ENCODE measurements at places on chromosomes 4 and X. TPM values are rescaled to one million over a fixed set of nuclear protein-coding genes. Genes with fewer than 3 reads are reported as not detected.

PNMA6F gene
- not detected for total RNA-seq

HDX gene
- 2.0 TPM for total RNA-seq

ADAMTS3 gene
- total RNA-seq, result 0.60 TPM

TMEM47 gene
- 36.6 TPM for total RNA-seq

CFAP99 gene
- not detected for total RNA-seq

ZNF141 gene
- 8.2 TPM for total RNA-seq

PF4V1 gene
- total RNA-seq, result not detected

DNA sequence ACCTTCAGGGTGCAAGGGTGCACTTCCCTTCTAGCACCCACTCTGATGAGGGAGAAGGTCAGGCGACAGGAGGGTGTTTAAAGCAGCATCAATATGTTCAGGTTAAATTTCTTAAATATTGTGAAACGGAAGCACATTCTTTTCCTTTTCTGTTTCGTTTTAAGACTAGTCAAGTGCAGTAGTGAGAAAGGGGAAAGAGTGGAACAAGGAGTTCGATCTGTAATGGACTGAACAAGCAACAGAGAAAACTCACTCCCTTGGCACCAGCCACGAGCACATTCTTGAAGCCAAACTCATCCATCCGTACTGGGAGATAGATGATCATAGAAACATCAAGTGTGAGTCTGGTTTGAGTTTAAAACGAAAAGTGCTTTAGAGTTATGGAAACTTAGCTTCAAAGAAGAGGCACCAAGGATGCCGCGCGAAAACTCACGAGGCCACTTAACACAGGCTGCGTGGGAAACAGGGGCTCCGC, 815 bp downstream of the FAM53A start:
- H3K27me3 ChIP-seq, result no peaks in the 10 kb centered on the region
- peak overlapping the region; percentile 77 for H3K4me3 ChIP-seq
- peaks cover 14% of the 10 kb centered on the region for H3K4me1 ChIP-seq
- no peak for DNase-seq
- no peaks in the 10 kb centered on the region for H3K36me3 ChIP-seq
- peak overlapping the region; percentile 67 for H3K27ac ChIP-seq

- no peaks in the 10 kb centered on the region for H3K36me3 ChIP-seq
- DNase-seq, result no peak
- H3K27me3 ChIP-seq, result no peaks in the 10 kb centered on the region
- no peak overlapping the region for H3K4me3 ChIP-seq
- peaks cover 46% of the 10 kb centered on the region for H3K4me1 ChIP-seq
- H3K27ac ChIP-seq, result no peak overlapping the region
Measured at GRCh38 chrX:13732246-13733067, 2.0 kb downstream of the TRAPPC2 start.

GRCh38 chrX:49171752-49172279, at the start of gene PLP2:
Gene PLP2, plus strand, starts transcription at chrX:49171898. Its CDS starts 103 bp downstream, at chrX:49172001.
- H3K27me3 ChIP-seq, result no peaks in the 10 kb centered on the region
- H3K4me1 ChIP-seq, result peaks cover 17% of the 10 kb centered on the region
- peak within 1 kb of the TSS; percentile 75 for H3K4me3 ChIP-seq

- H3K4me1 ChIP-seq, result no peaks in the 10 kb centered on the region
- H3K4me3 ChIP-seq, result no peak overlapping the region
- H3K36me3 ChIP-seq, result no peaks in the 10 kb centered on the region
- no peak for DNase-seq
Measured at GRCh38 chrX:115989686-115990085, 180.9 kb upstream of the AGTR2 start.

- H3K4me1 ChIP-seq, result peaks cover 13% of the 10 kb centered on the region
- H3K4me3 ChIP-seq, result no peak overlapping the region
- no peak overlapping the region for H3K27ac ChIP-seq
- no peaks in the 10 kb centered on the region for H3K36me3 ChIP-seq
- no peaks in the 10 kb centered on the region for H3K27me3 ChIP-seq
Measured at GRCh38 chr4:85531560-85532341, 56.8 kb downstream of the ARHGAP24 start.

GRCh38 chrX:40054793-40055192, 43.0 kb downstream of the BCOR start:
- H3K4me3 ChIP-seq, result no peak overlapping the region
- no peaks in the 10 kb centered on the region for H3K27me3 ChIP-seq
- DNase-seq, result no peak
- no peak overlapping the region for H3K27ac ChIP-seq
- no peaks in the 10 kb centered on the region for H3K4me1 ChIP-seq

GRCh38 chrX:149472625-149473024, 32.5 kb downstream of the IDS start:
- no peak overlapping the region for H3K27ac ChIP-seq
- H3K27me3 ChIP-seq, result no peaks in the 10 kb centered on the region
- no peaks in the 10 kb centered on the region for H3K4me1 ChIP-seq
- DNase-seq, result no peak
- no peak overlapping the region for H3K4me3 ChIP-seq

GRCh38 chrX:136094962-136095361, 52.4 kb upstream of the FHL1 start:
- no peaks in the 10 kb centered on the region for H3K36me3 ChIP-seq
- H3K4me3 ChIP-seq, result no peak overlapping the region
- no peak for DNase-seq
- H3K27ac ChIP-seq, result no peak overlapping the region

DNA sequence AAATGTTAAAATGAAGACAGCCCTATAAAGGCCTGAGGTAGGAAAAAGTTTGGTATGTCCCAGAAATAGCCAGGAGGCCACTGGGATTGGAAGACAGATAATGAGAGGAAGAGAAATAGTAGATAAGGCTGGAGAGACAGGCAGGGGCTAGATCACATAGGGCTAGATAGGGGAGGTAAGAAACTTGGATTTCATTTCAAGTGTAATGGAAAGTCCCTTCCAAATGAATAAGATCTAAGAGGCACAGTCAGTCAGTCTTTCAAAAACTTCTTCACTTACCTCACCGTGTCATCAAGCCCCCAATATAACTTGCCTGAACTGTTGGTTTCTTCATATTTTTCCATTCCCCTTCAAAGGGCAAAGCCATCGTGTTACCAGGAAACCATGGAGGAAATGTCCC, 121.8 kb downstream of the SPCS3 start:
- H3K4me3 ChIP-seq, result no peak overlapping the region
- H3K27ac ChIP-seq, result no peak overlapping the region
- no peak for DNase-seq
- H3K36me3 ChIP-seq, result no peaks in the 10 kb centered on the region
- no peaks in the 10 kb centered on the region for H3K27me3 ChIP-seq

GRCh38 chr4:526189-526909, 27.3 kb downstream of the PIGG start:
- peaks cover 96% of the 10 kb centered on the region for H3K36me3 ChIP-seq
- no peak overlapping the region for H3K27ac ChIP-seq
- H3K27me3 ChIP-seq, result no peaks in the 10 kb centered on the region
- no peak overlapping the region for H3K4me3 ChIP-seq
